ENCODE measurements at places on chromosomes 2 and 18.
A peak's percentile ranks its signal among the peaks of the same experiment; 100 is the strongest.

DNA sequence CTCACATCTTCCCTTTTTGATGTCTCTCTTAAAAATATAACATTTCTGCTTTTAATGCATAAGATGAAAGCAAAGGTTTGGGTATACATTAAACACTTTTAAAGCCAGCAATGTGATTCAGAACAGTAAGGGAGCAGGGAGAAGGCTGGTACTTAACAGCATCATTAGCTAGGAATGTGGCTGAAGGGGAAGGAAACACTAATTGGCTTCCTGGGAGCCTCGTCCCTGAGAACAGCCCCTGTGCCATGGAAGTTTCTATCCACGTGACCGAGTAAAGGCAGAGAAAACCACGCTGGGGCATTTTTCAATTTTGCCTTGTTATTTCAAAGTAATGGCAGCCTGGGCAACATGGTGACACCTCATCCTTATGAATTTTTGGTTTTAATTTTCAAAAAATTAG lies 109.2 kb upstream of the GPC1 start:
- DNase-seq, result no peak

GRCh38 chr2:69132960-69133590 lies 120.1 kb downstream of the ANTXR1 start:
- no peak for DNase-seq

- DNase-seq, result no peak
These were observed 68.0 kb upstream of the RIOK3 start for GRCh38 chr18:23384778-23385736.

GRCh38 chr2:106159866-106160785 lies 34.0 kb downstream of the UXS1 start:
- DNase-seq, result peak; percentile 66

- no peak for DNase-seq
These were observed 217.7 kb upstream of the SMAD7 start for GRCh38 chr18:49168281-49168985.

GRCh38 chr2:75928093-75928492 lies 217.4 kb upstream of the GCFC2 start:
- DNase-seq, result no peak

DNA sequence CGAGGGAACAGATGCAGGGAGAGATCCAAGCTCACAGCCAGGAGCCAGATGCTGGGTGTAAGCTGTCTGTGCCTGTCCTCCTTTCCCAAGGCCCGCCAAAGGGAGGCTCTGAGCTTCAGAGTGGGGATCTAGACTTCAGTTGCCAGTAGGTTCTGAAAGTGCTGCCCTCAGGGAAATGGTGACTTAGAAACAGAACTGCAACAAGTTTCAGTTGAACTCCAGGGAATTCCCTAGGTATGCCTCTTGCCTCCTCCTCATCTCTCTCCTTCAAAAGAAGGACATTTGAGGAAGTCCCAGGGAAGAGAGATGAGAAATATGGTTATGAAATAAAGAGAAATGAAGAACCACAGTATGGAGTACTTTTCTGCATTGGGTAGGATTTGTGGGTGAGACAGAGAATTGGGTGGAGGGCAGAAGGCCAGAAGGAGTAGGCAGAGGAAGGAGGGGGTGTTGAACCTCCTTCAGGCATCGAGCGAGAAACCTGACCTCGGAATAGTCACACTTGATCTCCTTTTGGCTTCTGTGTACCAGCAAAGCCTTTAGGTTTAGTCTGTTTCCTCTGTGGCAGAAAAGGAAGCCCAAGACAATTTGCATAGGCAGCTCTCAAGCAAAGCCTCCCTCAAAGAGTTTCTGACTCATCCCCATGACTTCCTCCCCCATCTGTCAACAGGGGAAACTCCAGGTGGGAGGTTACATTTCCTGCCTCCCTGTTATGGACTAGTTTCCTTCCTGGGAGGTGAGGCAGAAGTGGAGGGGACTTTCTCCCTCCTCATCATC lies 45.7 kb downstream of the QPCT start:
- peak; percentile 55 for DNase-seq

DNA sequence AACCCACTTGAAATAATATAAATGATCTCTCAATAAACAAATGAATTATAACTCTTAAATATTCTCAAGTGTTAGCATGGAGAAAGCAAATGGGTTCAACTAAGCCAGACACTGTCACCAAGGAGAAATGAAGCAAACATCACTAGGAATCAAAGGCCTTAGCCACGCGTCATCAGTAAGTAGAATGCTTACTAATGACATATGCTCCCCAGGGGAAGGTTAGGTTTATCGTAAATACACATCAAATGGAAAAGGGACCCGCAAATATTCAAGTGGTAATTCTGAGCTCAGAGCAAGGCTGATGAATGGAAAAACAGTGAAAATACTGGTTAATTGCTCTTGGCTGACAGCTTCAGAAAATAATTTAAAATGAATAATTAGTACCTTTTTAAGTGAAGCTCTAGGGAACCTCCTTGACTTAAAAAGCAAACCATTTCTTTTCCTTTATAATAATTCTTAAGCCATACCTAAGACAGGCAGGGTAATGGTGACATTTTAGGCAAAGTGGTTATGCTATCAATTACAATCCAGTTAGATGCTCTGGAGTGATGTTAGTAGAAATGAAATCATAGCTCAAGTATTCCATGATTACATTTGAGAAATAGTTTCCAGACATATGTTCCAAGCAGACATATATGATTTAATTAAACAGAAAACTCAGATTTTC lies 101.5 kb downstream of the ALPK2 start:
- DNase-seq, result no peak

- DNase-seq, result no peak
These were observed 137.0 kb upstream of the FANCL start for GRCh38 chr2:58378152-58378551.

GRCh38 chr2:47048801-47049480 lies 106.2 kb downstream of the STPG4 start:
- DNase-seq, result no peak

DNA sequence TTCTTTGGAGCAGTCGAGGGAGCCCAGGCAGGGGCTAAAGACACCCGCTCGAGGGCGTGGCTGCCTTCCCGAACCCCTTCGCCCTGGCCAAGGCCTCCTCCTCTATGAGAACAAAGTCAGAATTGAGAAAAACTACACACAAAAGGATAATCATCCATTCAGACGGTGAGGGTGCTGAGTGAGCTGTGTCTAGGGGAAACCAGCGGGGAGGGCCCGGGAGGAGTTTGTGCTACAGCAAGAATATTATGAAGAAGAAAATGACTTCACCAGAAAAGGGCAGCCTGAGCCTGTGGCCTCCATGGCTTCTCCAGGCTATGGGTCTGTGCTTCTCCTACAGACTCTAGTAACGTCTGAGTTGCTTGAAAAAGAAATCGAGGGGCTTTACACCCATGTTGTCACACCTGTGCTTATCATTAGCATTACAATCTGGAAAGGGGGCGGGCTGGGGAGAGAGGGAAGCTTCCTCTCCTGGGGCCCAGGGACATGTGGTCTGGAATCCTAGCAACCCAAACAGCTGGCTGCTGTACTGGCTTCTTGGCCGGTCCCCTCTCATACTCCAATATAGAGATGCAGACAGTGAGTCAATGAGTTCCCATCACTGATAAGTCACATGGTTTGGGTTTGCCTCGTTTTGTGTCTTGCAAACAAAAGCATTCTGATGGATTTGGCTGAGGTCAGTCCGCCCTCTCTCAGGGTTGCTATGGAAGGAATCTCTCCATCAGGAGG lies 52.0 kb upstream of the ARL4C start:
- DNase-seq, result no peak

DNA sequence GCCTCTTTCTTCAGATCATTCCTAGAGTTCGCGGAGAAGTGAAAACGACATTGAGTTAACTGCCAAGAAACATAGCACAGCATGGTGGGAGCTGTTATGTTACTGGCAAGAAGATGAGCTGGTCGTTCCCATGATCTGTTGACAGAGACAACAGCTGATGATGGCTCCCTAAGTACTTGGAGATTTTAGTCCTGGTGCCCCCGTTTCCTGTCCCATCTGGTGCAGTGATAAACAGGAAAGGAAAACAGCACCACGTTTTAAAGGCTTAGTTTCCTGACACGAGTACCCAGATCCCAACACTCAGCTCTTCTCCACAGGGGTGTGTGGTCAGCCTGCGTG lies 56.4 kb upstream of the KCNG2 start:
- DNase-seq, result no peak

DNA sequence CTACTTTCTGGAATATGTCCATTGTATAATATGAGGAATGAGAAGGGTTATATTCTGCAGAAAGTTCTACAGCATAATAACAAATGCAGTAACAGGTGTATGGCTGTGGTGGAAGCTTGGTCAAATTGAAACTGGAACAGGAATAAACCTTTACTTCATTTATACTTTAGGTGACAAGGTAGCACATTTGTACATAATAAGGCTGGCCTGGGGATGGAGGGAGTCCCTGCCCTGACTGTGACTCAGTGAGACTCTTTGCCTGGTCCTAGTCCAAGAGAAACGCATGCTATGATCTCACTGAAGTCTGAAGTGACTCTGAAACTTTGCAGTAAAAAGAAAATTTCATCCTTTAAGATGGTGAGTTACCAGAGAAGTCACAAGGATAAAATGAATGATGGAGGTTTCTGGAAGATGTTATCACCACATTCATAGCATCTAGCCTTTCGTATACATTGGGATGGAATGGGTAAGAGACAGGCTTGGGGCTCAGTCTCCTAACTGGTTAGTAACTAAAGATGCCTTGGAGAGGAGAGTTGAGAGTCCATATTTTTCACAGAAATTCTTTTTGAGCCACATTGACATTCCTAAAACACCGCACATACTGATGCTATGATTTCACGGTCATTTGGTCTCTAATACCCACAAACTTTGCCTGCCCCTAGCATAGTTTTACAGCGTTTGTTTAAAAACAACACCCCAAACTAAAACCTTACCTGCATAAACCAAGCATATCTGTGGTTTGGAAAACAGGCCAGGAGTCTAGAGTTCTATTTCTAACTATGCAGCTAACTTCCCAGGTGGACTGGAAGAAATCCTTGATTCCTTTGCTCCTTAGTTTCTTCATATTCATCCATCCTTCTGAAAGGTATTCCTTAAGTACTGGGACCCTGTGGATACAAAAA lies 42.4 kb upstream of the NABP1 start:
- no peak for DNase-seq

DNA sequence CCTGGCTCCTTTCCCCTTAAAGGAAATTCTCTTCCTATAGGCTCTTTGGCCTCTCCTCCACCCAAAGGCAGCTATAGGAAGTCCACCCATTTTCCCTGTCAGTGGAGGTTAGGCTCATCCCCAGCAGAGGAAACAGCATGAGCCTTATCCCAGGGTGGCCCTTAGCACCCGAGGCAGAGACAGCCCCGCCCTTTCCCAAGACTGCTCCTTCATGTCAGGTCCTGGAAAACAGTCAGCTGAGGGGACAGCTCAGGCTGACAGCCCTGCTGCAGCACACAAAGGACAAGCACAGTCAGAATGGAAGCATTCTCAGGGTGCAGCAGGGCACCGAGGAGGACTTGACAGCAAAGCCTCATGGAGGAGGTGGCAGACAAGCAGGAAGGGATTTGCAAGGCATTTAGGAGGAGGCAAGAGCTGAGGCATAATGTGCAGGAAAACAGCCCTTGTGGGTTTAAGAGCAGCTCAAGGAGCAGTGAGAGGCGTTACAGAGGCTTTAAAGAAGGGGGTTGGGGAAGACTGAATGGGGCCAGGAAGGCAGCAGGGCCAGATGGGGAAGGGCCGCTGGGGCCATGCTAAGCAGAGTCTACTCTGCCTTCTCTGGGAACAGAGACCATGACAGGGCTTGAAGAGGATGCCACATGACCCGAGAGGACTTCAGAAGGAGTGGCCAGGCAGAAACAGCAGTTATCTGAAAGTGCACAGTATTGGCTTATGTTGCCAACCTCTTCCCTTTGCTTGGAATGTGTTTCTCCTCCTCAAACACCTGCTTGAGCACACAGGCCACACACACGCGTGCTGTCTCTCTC lies 216.6 kb downstream of the SH3BP4 start:
- DNase-seq, result no peak

- no peak for DNase-seq
These were observed 323.9 kb downstream of the XIRP2 start for GRCh38 chr2:167212014-167212648.

GRCh38 chr2:190668892-190669291 lies 20.0 kb downstream of the NAB1 start:
- DNase-seq, result no peak

- DNase-seq, result no peak
These were observed 89.6 kb downstream of the PRELID3A start for GRCh38 chr18:12497296-12497695.

DNA sequence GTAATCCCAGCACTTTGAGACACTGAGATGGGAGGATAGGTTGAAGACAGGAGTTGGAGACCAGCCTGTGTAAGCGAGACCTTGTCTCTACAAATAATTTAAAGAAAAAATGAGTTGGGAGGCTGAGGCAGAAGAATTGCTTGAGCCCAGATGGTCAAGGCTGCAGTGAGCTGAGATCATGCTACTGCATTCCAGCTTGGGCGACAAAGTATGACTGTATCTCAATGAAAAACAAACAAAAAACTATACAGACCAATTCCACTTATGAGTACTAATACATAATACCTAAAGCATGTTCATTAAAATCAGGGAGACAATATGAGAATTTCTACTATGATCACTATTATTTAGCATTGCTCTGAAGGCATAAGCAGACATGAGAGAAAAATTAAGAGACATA lies 12.6 kb downstream of the RNF149 start:
- DNase-seq, result no peak

DNA sequence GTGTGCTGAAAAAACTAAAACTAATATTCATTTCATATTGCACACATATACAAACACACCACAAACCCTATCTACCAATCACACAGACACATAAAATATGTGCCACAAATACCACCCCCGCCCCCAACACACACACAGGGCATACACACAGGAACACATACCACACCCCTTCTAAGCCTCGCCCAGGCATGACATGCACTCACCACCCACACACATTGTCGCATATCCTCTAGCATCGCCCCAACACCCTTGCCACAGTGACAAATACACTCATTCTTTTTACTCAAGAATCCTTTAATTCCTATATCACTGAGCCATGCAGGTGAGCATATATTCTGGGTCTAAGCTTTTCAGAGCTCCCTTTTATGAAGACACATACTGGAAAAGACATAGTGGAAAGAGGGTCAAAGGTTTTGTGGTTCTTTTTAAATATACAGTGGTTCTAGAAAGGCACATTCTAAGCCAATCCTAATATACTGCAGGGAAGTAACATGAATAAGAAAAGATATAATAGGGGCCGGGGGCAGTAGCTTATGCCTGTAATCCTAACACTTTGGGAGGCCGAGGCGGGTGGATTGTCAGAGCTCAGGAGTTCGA lies 24.5 kb upstream of the LCLAT1 start:
- peak; percentile 81 for DNase-seq

- DNase-seq, result peak; percentile 4
These were observed 232.2 kb downstream of the HDAC4 start for GRCh38 chr2:239168575-239168974.

- no peak for DNase-seq
These were observed 89.9 kb downstream of the ERBB4 start for GRCh38 chr2:212448698-212449097.

DNA sequence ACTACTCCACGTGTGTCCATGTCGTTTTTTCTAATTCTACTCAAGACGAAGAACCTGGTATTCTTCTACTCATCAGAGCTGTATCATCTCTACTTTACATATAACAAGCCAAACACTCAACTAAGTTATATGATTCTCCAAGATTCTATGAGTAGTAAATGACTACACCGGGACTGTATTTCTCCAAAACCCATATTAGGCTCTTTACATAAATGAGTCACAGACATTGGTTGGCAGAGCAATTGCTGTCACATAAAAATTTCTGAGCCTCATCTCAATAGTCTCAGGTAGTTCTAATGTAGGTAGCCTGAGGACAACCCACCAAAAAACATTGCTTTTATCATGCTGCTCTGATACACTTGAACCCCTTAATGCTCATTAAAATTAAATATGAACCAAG lies 1092.3 kb upstream of the NXPH2 start:
- DNase-seq, result no peak

GRCh38 chr2:109382951-109383350 lies 230.8 kb downstream of the SEPTIN10 start:
- no peak for DNase-seq

All from activated CD8-positive, alpha-beta memory T cell treated with anti-CD3 and anti-CD28 coated beads, Interleukin-2, amount 50 U/mL, for 4 hours (primary cell).